ENCODE measurements at places on chromosomes 2 and 18.

- DNase-seq, result peak; percentile 49
These were observed 16.4 kb upstream of the FBLN7 start for GRCh38 chr2:112121682-112122254.

GRCh38 chr18:21131698-21132227 lies 20.1 kb upstream of the ROCK1 start:
- DNase-seq, result no peak

- DNase-seq, result no peak
These were observed 26.2 kb downstream of the POU3F3 start for GRCh38 chr2:104880076-104880475.

- DNase-seq, result no peak
These were observed 278.6 kb upstream of the HS6ST1 start for GRCh38 chr2:128597121-128597762.

DNA sequence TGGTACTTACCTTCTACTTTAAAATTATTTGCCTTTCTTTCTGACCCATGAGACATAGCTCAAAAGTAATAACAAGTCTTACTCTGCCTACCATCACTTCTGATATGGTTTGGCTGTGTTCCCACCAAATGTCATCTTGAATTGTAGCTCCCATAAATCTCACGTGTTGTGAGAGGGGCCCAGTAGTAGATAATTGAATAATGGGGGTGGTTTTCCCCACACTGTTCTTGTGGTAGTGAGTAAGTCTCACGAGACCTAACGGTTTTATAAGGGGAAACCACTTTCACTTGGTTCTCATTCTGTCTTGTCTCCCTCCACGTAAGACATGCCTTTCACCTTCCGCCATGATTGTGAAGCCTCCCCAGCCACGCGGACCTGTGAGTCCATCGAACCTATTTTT lies 47.5 kb downstream of the GALNT3 start:
- no peak for DNase-seq

GRCh38 chr2:136045835-136046570 lies 60.6 kb upstream of the DARS1 start:
- no peak for DNase-seq

DNA sequence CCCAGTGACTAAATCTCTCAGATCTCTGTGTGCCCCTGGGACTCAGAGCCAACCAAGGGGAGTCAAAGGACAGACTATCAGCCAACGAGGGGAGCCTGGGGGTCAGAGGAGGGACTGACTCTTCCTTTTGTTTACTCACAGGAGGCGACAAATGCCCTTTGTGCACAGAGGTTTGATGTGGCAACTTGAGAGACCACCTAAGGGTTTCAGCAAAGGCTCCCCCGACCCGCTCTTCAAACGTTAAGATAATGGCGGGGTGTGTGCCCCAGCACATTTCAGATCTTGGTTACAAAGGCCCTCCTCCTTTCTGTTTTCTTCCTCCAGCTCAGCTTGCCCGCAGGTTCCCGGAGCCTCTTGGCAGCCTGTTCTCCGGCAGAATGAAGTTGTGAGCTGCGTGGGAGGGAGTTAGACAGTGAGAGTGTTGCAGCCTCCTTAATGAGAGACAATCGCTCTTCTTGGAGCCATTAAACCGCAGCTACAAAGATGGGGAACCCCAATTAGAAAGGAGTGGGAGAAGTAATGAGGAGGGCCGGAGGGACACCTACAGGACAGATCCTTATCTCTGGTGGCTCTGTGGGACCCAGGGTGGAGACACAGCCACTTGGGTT lies 76.2 kb downstream of the KIAA2012 start:
- DNase-seq, result no peak

GRCh38 chr2:6966446-6966940 lies 49.3 kb downstream of the RNF144A start:
- DNase-seq, result no peak

DNA sequence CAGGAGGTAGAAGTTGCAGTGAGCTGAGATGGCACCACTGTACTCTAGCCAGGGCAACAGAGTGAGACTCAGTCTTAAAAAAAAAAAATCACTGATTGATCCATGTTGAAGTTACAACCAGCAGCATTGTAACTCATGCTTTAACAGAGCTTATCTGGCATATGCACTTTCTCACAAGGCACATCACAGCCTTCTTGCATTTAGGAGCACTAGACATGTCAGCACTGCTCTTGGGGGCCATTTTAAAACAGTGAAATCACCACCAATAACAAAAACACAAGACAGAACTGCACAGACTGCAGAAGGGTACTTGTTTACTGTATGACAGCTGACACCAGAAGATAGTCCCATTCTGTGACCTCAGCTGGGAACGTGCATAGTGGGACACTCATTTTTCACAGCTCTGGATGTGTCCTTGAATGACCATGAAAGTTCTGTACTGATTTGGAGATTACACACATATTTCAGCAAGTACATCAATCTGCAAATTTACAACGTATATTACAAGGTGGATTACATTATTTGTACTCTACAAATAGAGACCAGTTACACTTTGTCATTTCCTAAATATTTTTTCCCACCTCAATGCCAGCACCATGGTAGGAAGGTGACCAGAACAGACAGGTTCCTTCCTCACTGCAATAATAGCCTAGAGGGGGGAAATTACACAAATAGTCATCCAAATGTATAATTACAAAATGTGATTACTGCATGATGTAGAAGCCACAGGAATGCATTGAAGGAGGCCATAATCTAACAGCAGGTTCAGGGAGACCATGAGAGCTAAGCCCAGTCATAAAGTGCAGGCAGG lies 35.1 kb downstream of the CCBE1 start:
- no peak for DNase-seq

- no peak for DNase-seq
These were observed 73.4 kb downstream of the ZNF516 start for GRCh38 chr18:76421685-76422078.

DNA sequence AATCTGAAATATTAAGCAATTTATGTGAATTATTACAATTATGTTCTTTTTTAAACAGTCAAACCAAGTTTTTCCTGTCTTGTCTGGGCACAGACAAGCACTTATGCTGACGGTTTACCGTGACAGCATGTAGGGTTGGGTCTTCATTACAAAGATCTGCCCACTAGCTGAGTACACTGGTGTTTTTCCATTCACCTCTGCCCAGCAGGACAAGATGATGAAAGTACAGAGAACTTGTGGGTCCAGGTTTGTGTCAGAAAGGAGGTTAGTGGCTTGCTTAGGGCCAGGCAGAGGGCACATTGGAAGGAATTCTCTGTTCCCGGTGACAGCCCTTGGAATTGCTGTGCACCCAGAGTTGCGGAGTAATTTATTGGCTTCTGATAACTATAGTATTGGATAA lies 14.0 kb downstream of the NABP1 start:
- no peak for DNase-seq

- DNase-seq, result no peak
These were observed 45.3 kb downstream of the CD28 start for GRCh38 chr2:203751685-203752271.

- peak; percentile 25 for DNase-seq
These were observed 198.5 kb downstream of the UBE2E3 start for GRCh38 chr2:181178823-181179412.

- no peak for DNase-seq
These were observed 168.0 kb downstream of the BCL2 start for GRCh38 chr18:63151539-63151938.
